ENCODE measurements at places on chromosomes 16 and 17. TPM values are rescaled to one million over a fixed set of nuclear protein-coding genes. Genes with fewer than 3 reads are reported as not detected.

Gene NATD1
- 1.3 TPM for total RNA-seq

DNA sequence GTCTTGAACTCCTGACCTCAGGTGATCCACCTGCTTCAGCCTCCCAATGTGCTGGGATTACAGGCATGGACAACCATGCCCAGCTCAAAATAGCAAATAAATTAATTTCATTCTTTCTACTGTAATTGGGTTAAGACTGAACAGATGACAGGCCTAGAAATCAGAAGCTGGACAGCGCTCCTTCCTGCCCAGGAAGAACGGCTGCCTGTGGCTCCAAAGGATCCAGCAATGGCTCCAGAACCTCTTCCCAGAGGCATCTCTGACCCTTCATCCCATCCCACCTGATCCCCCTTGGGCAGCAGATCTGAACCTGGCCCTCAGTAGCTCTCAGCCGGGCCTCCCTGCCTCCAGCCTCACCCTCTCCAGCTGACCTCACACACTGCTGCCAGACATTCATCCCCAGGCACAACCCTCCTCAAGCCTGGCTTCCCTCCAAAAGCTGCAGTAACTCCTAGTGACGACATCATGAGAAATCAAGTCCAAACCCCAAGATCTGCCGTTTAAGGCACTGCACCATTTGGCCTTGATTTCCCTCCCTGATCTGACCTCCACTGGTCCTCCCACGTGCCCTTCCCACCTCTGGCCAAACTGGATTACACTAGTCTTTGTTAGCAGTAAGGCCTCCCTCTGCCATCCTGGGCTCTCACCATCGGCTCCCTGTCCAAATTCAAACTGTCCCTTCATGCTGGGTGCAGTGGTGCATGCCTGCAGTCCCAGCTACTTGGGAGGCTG, 3.1 kb upstream of the MIF4GD start:
- no peak for DNase-seq

GRCh38 chr16:22373662-22374310, 633 bp downstream of the CDR2 start:
- DNase-seq: peak; percentile 51

GRCh38 chr16:89000207-89000959, 23.4 kb upstream of the CBFA2T3 start:
- DNase-seq: no peak

DNA sequence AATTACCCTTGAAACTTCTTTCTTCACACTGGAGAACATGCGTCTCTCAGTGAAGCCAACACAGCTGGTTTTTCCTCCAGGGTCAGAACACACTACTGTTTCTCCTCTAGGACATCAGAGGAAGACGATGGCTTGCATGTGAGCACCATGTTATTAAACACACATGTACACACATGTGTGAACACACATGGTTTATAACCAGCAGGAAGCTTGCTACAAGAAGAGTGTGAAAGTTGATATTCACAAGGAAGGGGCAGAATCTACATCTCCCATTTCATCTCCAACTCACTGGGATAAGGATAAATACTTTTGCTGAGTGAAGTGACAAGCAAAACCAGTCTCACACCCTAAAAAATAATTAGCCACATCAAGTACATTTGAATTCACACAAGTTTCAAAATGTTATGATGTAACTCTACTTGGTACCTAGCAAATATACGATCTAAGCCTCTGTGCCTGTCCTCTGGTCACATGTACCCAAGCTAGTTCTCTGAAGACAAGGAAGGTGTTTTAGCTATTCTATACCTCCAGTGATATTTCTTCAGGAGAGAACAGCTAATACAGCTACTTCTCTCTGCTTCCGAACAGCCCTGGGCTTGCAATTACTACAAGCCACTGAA, 127.7 kb downstream of the PARN start:
- no peak for DNase-seq

DNA sequence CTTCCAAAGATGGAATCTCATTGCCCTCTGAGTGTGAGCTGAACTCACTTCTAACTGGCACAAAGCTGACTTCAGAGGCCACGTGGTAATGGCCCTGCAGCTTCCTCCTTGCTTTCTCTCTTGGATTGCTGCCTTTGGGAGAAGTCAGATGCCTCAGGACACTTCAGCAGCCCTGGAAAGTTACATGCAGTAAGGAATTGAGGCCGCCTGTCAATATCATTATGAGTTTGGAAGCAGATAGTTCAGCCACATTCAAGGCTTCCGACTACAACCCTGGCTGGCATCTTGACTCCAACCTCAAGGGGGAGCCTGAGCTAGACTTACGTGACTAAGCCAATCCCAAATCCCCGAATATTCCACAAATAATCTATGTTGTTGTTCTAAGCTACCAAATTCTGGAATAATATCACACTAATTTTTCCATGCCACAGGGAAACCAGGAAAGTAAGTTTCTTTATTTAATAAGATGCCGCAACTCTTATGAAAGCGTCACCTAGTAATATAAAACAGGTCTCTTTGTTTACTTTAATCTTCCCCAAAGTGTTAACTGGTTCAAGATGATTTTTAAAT, 13.6 kb downstream of the CEP20 start:
- peak; percentile 15 for DNase-seq

DNA sequence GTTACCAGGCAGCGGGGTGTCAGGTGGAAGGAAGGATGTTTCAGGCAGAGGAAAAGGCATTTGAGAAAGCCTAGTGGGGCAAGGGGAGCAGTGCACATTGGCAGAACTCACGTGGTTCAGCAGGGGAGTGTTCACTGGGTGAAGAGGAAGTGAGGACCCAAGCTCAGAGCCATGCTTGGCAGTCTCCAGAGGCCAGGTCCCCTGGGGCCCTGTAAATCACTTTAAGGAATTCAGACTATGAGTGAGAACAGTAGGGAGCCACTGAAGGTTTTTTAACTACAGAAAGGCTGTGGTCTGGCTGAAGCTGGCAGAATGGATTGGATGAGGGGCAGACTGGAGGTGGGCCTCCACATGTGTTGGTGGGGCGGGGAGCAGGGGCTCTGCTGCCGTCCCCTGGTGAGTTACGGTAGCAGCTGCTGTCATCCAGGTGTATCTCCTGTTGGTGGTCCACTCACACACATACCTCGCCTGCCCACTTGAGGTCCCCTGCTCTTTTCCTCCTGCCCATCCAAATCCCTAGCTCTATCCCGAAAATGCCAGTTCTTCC, 5.1 kb downstream of the CLEC16A start:
- peak; percentile 75 for DNase-seq

Gene RAD51D
- total RNA-seq: 36.2 TPM

DNA sequence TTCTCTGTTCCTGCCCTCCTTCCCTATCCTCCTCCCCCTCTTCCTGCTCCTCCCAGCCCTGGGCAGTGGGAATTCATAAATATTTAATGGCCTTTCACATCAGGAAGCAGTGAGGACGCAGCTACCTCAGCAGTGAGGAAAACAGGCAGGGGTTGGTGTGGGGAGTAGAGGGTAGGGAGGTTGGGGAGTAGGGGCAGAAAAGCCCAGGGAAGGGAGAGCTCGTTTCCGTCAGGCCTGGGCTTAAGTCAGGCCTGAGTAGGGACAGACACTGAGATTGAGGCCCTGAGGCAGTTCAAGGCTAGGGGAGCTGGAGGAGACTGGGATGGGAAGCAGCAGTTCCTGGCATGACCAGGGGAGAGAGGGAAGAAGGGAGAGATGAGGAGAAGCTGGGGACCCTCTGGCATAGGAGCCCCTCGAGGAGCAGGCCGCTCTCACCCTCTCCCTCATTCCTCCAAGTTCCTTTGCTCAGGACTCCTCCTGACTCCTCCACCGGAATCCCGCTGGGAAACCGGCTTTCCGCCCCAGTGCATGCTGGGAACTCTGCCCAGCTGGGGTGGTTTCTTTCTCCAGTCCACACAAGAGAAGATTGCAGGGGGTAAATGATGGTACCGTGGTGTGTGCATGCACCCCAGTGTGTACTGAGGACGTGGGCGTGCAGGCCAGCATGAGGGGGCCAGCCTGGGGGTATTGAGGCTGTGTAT, 6.2 kb downstream of the SAMD14 start:
- DNase-seq: no peak

Data from activated CD8-positive, alpha-beta T cell treated with anti-CD3 and anti-CD28 coated beads for 36 hours (primary cell).